ENCODE measurements at places on chromosomes 6 and 20.

DNA sequence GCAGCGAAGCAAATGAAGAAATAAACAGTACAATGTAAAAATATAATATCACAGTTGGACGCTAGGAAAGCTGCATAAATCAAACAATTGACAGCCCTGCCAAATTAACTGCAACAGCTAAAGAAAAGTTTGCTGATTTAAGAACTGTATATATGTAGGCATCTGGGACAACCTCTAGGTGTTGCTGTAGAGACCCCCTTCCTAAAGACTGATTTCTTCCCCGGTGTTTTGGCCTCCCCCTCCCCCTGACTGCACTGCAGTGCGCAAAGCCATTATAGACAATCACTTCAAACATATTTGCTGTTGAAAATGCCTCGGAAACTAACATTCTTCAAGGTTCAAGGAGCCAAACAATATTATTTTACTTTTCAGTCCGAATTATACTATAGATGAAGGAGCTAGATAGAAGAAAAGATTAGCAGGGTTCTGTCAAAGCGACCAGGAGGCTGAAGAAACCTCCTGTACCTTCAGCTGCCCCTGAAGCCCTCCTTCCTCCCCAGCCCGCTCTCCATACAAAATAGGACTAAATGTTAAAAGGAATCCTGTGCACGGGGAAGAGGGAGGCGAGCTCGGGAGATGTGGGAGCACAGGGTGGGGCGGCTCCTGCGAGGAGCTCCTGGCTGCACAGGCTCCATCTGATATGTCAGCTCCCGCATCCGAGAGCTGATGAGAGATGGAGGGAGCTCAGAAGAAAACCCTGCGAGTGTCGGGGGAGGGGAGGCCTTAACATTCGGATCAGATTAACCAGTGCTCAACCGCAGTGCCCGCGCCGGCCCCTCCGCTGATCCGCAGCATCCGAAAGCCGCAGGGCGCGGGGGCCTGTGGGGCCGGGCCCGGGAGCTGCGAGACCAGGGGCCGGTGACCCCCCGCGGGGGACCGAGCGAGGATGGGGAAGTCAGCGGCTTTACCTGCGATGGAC, 822 bp downstream of the ELOVL4 start:
- peak; percentile 42 for DNase-seq

DNA sequence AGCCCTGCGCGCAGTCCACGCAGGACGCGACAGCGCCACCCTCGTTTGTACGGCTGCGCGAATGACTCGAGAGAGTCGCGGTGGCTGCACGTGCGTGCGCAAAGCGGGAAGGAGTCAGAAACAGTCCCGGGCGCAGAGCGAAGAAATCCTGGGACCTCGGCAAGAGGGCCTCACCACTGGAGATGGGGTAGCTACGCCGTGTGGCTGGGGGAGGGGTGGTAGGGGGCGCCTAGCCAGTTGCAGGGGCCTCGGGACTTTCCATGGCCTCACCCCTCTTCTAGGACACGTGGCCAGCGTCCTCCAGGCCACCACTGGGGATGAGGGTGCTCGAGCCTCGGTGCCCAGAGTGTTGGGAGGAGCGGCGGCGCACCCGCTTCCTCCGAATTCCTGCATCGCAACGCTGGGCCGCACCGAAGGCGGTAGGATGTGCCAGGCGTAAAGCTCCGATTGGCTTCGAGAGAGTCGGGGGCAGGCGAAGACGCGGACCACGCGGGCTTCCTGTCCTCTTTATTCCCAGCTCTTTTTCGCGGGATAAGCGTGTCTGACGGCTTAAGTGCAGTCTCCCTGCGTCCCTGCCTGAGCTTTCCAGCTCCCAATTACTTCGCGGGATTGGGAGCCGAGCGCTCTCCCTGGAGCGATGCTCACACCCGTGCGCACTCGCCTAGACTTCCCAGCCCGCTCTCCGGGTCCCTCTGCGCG, 38.7 kb downstream of the NCR2 start:
- DNase-seq = no peak

DNA sequence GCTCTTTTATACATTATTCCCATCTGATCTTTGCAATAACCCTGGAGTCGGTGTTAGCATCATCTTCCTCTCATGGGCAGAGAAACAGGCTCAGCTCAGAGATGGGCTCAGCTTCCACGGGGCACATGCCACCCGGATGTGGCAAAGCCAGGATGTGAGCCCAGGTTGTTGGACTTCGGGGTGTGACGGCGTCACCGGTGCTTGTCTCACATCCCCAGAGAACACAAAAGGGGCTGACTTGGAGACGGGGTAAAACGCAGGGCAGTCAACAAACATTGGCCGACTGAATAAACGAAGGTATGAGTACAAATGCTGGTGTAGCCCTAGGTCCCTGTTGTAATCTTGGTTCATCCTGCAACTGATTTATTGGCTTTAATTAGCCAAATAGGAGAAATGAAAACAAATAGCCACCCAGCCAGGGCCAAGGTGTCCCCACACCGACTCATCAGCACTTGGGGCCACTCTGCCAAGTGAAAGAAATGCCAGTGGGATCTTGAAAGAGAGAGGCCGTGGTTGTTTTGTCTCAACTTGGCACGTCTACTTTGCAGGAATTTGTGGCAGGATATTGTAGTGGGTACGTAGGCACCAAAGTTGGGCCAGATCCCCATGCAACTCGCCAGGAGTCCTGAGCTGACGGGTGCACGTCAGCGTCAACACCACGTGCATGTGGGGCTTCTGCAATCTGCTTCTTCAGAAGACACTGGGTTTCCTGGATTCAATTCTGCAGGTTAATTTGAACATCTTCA, 42.8 kb downstream of the APCDD1L start:
- no peak for DNase-seq

- peak; percentile 82 for DNase-seq
Observed at GRCh38 chr6:2448826-2449571, 203.6 kb upstream of the GMDS start.

- DNase-seq = no peak
Observed at GRCh38 chr6:155974811-155975323, 519.2 kb upstream of the NOX3 start.

DNA sequence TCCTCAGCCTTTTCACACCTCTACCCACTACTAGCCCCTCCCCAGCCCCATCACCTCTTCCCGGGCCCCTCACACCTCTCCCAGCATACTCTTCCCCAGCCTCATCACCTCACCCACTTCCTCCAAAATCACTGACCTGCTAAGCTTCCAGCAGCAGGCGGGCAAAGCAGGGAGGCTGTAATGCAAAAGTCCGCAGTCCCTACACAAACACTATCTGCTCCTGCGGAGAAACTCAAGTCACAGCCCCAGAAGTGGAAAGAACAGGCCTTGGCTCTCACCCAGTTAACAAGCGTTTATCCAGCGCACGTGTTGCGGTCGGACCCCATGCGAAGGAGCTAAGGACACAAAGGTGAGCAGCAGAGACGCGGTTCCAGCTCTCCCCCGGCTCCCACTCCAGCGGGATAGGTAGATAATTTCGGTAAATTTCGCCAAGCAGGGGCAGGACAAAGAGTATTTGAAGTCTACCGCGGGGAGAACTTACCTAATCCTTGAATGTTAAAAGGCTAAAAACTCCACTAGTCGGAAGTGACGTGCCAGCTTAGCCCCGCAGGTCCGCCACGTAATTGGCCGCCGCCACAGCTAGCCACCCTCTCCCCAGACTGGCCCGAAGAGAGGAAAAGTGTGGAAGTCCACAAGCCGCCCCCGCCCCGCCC, 728 bp upstream of the TRIM39 start:
- DNase-seq = peak; percentile 70

DNA sequence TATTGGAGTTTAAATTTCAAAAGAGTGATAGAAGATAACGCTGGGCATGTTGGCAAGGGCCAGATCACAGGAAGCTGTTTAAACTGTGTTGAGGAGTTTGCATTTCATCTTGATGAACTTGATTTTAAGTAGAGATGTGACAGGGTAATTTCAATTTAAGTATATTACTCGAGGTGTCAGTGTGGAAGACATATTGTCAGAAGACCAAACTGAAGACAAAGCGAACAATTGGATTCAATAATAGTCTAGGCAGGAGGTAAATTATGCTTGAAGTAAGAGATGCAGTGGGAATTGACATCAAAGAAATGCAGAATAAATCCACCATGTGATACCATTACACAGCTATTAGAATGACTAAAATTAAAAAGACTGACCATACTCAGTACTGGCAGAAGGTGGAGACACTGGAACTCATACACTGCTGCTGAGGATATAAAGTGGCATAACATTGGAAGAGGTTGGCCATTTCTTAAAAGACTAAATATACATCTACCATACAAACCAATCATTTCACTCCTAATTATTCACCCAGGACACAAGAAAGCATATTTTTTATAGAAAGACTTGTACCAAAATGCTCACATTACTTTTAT, 240.8 kb downstream of the ARHGAP18 start:
- no peak for DNase-seq

GRCh38 chr6:23349521-23350147, 776.4 kb upstream of the NRSN1 start:
- no peak for DNase-seq

DNA sequence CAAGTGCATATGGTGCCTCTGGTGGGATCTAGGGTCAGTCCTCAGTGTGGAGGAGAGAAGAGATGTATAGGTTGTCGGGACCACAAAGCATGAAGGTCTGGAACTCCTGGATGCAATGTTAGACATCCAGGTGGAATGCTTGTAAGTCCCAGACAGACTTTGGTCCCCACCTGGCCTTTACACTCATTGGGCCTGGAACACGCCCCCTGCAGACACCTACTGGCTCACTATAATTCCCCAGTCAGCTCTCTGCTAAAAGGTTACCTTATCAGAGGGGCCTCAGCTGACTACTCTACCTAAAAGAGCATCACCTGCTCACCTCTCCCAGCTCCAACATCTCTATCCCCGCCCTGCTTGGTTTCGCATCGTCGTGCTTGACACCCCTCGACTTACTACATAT, 41.7 kb upstream of the SIRPA start:
- DNase-seq = no peak

Data from NCI-H526 (cell line).